PC-3 (cell line): ENCODE measurements at places on chromosomes 5 and 9. TPM values are rescaled to one million over a fixed set of nuclear protein-coding genes. Genes with fewer than 3 reads are reported as not detected.
A peak's percentile ranks its signal among the peaks of the same experiment; 100 is the strongest.

GRCh38 chr5:42930934-42931333, 109.2 kb downstream of the ANXA2R start:
- DNase-seq = peak; percentile 25

Gene CCDC192
- not detected in 2 replicates for total RNA-seq

Gene PRDM9
- 0.11 and 0.12 TPM in 2 replicates for total RNA-seq

- DNase-seq = no peak
Observed at GRCh38 chr5:68296895-68297294, 81.3 kb downstream of the PIK3R1 start.

Gene RMI1
- 5.0 and 6.2 TPM in 2 replicates for total RNA-seq

DNA sequence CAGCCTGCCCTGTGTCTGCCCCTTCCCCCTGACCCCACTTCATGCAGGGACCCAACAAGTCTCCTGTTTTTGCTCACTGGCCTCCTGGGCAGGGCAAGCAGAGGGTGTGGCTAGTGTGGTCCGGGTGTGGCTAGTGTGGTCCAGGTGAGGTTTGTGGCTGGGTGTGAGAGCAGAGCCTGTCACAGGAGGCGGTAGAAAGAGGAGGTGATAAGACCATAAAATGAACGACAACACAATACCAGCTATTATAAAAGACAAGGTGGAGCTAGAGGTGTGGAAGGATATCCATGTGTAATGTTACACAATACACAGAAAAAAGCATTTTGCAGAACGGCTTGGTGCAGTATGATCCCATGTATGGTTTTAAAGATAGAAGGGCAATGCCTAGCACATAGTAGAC, 23.3 kb downstream of the SPRY4 start:
- DNase-seq = no peak

Gene CCL27
- not detected in 2 replicates for total RNA-seq

DNA sequence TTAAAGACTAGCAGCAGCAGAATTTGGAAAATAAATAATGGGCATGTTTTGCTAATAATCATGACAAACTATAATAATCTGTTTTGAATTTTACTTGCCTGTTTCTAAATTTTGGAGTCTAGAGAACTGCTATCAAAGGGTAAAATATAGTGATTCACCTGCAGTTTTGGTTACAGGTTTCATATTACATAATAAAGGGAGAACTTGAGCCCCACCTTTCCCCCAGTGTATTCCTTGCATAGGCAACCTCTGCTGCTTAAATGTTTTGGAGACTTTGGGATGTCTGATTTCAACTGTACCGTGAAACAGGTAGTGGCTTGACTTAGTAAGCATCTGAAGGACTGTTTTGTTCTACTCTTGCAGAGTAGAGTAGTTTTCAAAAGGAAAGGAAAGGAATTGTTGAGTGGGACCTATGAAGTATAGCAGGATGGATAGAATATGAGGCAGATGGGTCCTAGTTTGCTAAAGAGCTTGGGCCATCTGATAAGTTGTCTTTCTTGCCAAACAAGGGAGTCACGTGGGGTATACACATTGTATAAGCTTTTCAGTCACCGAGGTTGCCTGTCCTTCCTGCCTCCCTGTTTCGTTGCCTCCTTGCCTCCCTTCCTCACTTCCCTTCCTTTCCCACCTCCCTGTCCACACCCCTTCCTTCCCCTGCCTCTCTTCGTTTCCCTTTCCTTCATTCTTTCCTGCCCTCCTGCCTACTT, 19.1 kb downstream of the CREBRF start:
- peak; percentile 47 for DNase-seq

DNA sequence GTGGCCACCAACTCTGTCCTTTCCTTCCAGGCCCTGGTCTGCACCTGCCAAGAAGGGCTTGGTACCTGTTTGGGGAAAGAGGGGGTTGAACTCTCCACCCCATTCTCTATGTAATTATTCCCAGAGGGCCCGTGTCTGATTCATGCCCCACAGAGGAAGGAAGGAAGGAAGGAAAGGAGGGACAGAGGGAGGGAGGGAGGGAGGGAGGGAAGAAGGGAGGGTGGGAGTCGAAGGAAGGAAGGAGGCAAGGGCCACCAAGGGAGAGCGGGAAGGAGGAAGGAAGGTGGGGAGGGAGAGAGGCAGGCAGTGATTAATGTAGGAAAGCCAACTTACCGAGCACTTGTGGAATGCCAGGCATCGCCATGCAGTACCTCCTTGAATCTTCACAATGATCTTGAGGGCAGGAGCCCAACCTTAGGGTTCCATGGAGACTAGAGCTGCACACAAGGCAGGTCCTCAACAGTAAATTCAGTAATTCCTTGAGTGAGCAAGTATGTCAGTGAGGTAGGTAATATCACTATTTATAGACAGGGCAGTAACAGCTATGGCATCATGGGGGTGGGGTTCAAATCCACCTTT, 75.8 kb downstream of the FGF18 start:
- DNase-seq = peak; percentile 74
